Posterior vena cava (tissue), 2 donors: ENCODE measurements at places on chromosomes 6 and 20.
A peak's percentile ranks its signal among the peaks of the same experiment; 100 is the strongest.

GRCh38 chr20:50380697-50381040 lies 129.5 kb upstream of the PTPN1 start:
- DNase-seq = no peak

GRCh38 chr6:158323561-158323958 lies 11.3 kb downstream of the TULP4 start:
- no peak for DNase-seq

- no peak for DNase-seq
Measured at GRCh38 chr20:58128635-58129625, 99.5 kb downstream of the ANKRD60 start.

DNA sequence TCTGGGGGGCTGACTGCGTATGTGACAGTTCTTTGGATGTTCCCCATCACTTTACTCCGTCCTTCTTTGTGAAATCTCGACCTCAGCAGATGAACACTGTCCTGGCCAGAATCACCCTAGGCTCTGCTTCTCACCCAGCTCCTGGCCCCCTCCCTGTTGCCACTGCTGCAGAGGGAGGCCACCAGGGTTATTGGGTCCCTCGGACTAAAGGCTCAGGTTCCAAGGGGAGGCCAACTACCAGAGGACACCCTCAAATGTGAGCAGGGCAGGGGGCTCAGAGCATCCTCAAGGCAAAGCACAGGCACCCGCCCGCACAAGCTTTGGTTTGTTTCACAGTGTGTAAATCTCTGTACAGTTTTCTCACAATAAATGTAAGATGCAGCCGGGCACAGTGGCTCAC lies 269.9 kb downstream of the UST start:
- DNase-seq = no peak

- no peak for DNase-seq
Measured at GRCh38 chr6:116963972-116964371, 86.9 kb downstream of the RFX6 start.

GRCh38 chr6:111210194-111210728 lies 123.0 kb downstream of the SLC16A10 start:
- DNase-seq = no peak

GRCh38 chr20:24461848-24462247 lies 7.6 kb upstream of the SYNDIG1 start:
- peak; percentile 18 for DNase-seq

- DNase-seq = no peak
Measured at GRCh38 chr6:95321126-95321525, 256.2 kb upstream of the MANEA start.

- DNase-seq = no peak
Measured at GRCh38 chr20:10453241-10453640, 18.1 kb downstream of the SLX4IP start.

GRCh38 chr6:169046483-169047192 lies 207.0 kb downstream of the THBS2 start:
- DNase-seq = no peak
